ENCODE measurements at places on chromosomes 11 and 22.

GRCh38 chr22:46965555-46966494 lies 203.4 kb downstream of the TBC1D22A start:
- DNase-seq, result no peak

GRCh38 chr22:33850724-33851123 lies 69.6 kb downstream of the LARGE1 start:
- DNase-seq, result no peak

DNA sequence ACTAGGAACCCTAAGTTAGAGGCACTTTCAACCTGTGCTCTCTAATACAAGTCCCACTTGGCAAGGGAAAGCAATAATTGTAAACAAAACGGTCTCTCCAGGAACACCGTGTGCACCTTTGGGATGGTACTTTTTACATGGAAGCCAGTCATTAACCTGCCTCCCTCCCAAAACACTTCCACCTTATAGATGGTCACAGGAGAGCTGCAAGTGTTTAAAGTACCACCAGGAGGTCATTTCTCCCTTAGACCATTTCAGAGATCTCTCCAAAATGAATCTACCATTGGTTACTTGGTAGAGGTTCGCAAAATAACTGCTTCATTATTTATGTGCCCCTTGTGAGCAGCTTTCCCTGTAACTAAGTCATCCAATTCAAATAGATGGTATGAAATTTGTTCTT lies 375.3 kb downstream of the DYNC2H1 start:
- no peak for DNase-seq

GRCh38 chr11:121012091-121012490 lies 11.8 kb upstream of the TBCEL start:
- DNase-seq, result no peak

DNA sequence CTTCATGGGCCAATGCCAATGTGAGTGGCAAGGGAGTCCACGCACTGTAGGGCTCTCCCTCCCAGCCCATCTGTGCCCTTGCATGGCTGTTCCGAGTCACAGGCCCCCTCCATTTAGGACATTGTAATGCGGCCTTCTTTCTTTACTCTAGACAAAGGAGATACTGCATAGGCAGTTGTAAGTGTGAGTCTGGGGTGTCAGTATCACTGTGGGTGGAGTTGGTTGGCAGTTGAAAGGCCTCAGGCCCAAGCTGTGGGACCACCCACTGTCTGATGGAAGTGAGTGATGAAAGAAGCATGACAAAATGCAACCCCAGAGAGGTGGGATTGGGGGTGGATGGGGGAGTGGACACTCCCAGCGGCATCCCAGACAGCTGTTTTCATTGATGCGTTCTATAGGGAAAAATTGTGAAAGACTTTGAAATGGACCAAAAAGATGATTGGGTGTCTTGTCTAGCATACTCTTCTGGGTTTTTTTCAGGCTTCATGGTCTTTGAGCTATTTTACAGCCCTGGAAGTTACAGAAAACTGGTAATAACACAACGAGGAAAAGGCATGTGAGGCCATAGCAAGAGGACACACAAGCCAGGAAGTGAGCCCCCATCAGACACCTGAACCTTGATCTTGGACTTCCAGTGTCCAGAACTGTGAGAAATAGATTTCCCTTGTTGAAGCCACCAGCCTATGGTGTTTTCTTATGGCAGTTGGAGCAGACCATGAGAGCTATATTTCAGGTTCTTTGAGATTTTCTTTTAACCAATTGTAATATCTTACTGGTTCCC lies 114.6 kb downstream of the NECTIN1 start:
- DNase-seq, result no peak

GRCh38 chr22:16954060-16954403 lies 54.0 kb downstream of the GAB4 start:
- DNase-seq, result no peak

DNA sequence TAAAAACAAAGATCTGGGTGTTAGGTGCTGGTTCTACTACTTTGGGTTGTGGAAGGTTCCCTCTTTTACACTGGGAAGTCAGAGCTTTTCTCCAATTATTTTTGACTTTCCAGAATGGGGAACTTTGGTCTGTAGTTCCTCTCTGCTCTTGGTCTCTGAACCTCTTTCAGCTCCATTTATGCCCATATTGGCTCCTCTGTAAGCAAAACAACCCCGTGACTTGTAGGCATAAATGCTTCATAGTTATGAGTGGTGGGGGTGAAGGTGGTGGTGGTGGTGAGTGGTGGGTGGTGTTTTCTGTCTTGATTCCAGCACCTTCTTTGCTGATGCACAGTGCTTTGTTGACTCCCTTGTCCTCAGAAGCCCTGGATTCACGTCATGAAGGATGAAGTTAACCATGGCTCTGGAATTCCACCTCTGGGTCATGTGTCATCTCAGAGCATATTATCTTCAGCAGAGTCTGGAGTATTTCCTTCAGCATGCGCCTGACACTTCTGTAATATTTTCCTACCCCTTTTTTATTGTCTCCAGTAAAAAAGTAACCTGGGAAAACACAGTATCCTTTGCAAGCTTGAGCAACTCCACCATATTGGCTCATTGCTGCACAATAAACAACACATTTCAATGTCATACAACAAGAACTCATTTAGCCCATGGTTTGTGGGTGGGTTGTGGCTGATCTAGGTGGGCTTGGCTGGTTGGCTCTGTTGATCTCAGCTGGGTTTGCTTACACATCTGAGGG lies 24.1 kb upstream of the GRK3 start:
- no peak for DNase-seq

DNA sequence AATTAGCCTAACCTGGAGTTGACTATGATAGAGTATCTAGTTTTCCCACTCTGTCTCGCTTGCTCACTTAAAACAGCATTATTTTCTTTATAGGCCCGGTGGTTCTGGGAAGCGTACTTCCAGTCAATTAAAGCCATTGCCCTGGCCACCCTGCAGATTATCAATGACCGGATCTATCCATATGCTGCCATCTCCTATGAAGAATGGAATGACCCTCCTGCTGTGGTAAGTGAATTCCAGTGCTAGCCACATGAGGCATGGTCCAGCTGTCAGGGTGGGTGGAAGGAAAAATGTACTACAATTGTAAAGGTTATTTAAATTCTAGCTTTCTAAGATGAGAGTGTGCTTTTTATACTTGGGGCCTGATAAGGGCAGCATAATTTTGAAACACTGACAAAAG lies 76.0 kb downstream of the EXT2 start:
- DNase-seq, result no peak

DNA sequence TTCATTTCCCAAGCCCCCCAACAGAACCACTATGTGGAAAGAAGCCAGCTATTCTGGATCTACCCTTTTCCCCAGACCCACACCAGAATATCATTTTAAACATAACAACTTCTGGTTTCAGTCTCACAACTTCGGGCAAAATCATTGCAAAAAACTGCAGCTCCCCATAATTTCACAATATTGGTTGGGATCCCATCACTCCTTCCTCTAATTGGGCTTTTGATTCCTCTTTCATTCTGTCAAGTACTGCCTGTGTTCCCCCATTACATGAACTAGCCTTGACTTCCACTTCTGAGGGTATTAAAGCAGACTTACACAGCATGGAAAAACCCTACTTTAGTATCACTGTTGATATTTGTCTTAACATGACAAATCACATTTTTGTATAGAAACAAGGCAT lies 4.1 kb upstream of the APOL3 start:
- no peak for DNase-seq
